Diencephalon (tissue), 1 donor: ENCODE measurements at places on chromosomes 16 and 17. TPM values are rescaled to one million over a fixed set of nuclear protein-coding genes. Genes with fewer than 3 reads are reported as not detected.

NPIPA3 gene
- total RNA-seq: 0.69 TPM

KRTAP9-8 gene
- not detected for total RNA-seq

OR1F1 gene
- total RNA-seq: 0.69 TPM

LRRC36 gene
- 9.5 TPM for total RNA-seq

FN3K gene
- total RNA-seq: 13.6 TPM

BCO1 gene
- total RNA-seq: 0.46 TPM

TPPP3 gene
- 36.2 TPM for total RNA-seq

CES5A gene
- total RNA-seq: 0.46 TPM

CRHR1 gene
- total RNA-seq: 6.2 TPM

B4GALNT2 gene
- under 0.01 TPM for total RNA-seq

CSH2 gene
- total RNA-seq: not detected

AGRP gene
- total RNA-seq: not detected

VTN gene
- total RNA-seq: 0.69 TPM

MPP2 gene
- 35.8 TPM for total RNA-seq

NOG gene
- total RNA-seq: 9.0 TPM

MAPT gene
- total RNA-seq: 204 TPM

NPIPA8 gene
- 4.8 TPM for total RNA-seq

SLX4 gene
- 9.9 TPM for total RNA-seq

TP53TG3F gene
- not detected for total RNA-seq

SAMD14 gene
- 29.8 TPM for total RNA-seq

TNFRSF17 gene
- total RNA-seq: 3.9 TPM

CAMKK1 gene
- total RNA-seq: 11.1 TPM

PLA2G10 gene
- total RNA-seq: not detected

PIK3R5 gene
- 1.4 TPM for total RNA-seq

MRTFB gene
- 65.7 TPM for total RNA-seq

SLC25A11 gene
- total RNA-seq: 51.2 TPM

SEPTIN1 gene
- 1.2 TPM for total RNA-seq

DNAI2 gene
- total RNA-seq: 0.92 TPM

PABPN1L gene
- total RNA-seq: not detected

WNT3 gene
- 10.4 TPM for total RNA-seq

LPCAT2 gene
- total RNA-seq: 16.1 TPM

FAM20A gene
- 3.0 TPM for total RNA-seq

MILR1 gene
- 3.7 TPM for total RNA-seq

ENKD1 gene
- 11.3 TPM for total RNA-seq

SMYD4 gene
- total RNA-seq: 13.1 TPM

ANKFN1 gene
- 16.6 TPM for total RNA-seq

HS3ST4 gene
- 8.3 TPM for total RNA-seq

CHST5 gene
- 0.92 TPM for total RNA-seq

USP22 gene
- total RNA-seq: 437 TPM

KRTAP4-3 gene
- total RNA-seq: not detected

CEMP1 gene
- total RNA-seq: 0.92 TPM

LGALS9C gene
- not detected for total RNA-seq

KCNJ12 gene
- total RNA-seq: 6.0 TPM

RUNDC3A gene
- total RNA-seq: 110 TPM

GLTPD2 gene
- not detected for total RNA-seq

TLCD2 gene
- total RNA-seq: 0.92 TPM

TPSD1 gene
- total RNA-seq: not detected

NECAB2 gene
- 81.4 TPM for total RNA-seq

CCL4L2 gene
- 0.46 TPM for total RNA-seq

HS3ST3B1 gene
- total RNA-seq: 1.8 TPM

GUCY2D gene
- total RNA-seq: not detected

GPR139 gene
- total RNA-seq: 3.2 TPM

QRICH2 gene
- total RNA-seq: 7.8 TPM

MAF gene
- total RNA-seq: 13.1 TPM

RHBDL1 gene
- 7.4 TPM for total RNA-seq

SLC35G6 gene
- not detected for total RNA-seq
